Stimulated activated CD4-positive, alpha-beta T cell treated with anti-CD3 and anti-CD28 coated beads, TNF-alpha, amount 100 ng/mL, for 1 hour (primary cell): ENCODE measurements at places on chromosomes 1 and 21.

- no peak for DNase-seq
These were observed 6.5 kb downstream of the IRF2BP2 start for GRCh38 chr1:234603221-234604204.

- no peak for DNase-seq
These were observed 124.8 kb upstream of the GRIK3 start for GRCh38 chr1:37159102-37159501.

DNA sequence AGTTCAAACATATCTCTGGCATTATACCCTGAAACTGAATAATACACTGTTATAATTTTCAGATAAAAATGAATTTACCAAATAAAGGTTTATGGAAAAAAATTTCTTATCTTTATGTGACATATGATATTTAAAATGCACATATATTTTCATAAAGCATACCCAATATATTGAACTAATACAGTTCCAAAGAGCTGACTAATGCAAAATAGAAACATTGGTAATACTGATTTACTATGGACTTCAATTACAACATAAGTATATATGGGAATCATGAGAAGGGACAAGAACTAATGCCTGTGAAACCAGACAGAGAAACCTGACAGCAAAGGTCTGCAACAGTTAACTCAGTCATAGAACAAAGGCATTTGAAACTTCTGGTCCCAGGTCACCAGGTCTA is 153.5 kb downstream of the DENND1B start:
- DNase-seq: no peak

DNA sequence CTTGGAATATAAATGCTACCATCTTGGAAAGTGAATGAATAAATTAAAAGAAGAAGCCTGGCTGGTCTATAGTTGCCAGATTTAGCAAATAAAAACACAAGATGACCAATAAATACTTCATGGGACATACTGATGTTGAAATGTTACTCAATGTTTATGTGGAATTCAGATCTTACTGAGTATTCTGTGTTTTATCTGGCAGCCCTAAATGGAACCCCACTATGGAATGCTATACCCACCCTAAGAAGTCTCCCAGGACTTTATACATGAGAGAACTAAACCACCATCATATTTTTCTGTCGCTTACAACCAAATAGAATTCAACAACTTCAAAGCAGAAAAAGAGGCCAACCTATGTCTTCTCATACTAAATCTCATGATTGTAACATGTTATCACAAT is 177.6 kb upstream of the HMCN1 start:
- DNase-seq: no peak

DNA sequence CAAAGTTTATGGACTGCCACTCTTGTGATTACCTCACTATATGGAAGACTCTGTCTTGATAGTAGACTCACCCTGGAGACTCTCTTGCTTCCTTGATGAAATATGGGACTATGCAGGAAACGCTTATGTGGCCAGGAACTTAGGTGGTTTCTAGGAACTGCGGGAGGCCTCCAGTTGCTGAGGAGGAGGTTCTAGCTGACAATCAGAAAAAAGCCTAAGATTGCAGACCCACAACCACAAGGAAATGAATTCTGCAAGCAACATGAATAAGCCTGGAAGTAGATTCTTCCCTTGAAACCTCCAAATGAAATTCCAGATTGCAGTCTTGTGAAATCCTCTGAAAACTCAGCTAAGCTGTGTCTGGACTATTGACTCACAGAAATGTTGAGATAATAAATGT is 88.9 kb upstream of the COL11A1 start:
- no peak for DNase-seq

GRCh38 chr1:169236143-169236542 is 129.7 kb downstream of the ATP1B1 start:
- no peak for DNase-seq

GRCh38 chr1:101506541-101507164 is 269.8 kb downstream of the S1PR1 start:
- no peak for DNase-seq

- DNase-seq: no peak
These were observed 368.0 kb downstream of the SETD4 start for GRCh38 chr21:35692311-35692710.

DNA sequence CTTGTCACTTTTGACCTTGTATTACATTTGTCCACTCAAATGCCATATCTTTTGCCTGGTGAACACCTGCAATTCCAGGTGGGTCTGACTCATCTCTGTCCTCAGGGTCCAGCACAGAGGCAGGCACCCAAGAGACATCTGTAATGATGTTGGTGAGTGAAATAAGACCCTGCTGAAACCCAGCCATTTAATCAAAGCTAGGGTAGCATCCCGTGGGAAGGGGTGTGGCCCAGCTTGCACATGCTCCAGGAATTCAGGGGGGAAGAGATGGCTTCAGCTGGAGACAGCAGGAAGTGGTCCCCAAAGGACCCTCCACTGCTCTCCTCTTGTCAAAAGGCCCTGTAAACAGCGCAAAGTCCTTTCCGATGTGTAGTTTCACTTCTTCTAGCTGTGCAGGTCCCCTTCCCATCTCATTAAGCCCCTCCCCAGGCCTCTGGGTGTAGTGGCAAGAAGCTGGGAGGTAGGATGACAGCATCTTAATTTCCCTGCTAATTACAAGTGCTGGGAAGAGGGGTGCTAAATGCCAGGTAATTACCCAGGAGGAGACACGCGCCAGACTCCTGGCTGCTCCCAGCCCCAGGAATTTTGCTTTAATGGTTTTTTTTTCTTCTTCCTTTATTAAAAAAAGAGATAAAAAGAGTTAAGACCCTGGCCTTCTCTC is 54.4 kb upstream of the TRABD2B start:
- DNase-seq: no peak

DNA sequence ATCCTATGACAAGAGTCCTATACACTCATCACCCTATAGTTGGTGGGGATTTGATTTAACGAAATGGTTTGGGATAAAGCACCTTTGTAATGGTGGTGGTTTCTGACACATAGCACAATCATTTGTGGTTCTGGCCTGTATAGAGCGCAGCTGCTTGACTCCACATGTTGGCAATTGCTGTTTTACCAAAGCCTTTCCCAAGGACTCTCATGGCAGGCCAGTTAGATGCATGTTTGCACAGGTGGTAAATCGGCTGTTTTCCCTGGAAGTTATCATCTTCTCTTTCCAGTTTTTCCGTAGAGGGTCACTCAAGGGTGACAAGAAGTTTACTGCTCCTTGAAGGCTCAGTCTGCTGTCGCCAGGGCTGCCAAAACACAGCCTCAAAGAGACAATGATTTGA is 17.1 kb upstream of the XPR1 start:
- DNase-seq: no peak

DNA sequence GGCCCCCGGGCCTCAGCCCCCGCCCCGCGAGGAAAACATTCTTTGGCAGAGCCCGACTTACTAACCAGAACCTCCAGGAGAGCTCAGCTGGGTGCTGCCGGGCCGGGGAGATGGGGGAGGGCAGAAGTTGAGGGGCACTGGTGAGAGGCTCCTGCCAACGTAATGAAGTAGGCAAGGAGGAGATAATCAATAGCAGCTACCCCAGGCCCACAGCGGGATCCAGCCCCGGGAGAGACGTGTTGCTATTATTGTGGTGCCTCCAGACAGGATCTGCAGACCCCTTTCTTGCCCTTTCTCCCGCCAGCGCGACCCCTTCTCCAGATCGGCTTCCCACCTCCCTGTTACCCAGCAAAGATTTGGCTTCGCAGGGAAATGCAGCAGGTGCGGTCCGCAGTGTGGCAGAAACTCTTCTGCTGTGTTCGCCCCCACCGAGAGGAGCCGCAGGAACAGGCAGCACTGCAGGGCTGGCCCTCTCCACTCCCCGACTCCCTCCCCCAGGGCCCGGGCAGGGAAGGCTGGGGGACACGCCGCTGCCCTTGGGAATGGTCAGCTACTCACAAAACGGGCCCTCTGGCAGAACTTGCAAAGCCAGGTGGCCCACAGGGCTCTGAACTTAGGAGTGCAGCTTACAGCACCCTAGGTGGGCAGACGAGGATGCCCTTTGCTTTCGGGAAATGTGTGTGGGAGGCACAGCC is 1.5 kb upstream of the KCNA2 start:
- DNase-seq: no peak

DNA sequence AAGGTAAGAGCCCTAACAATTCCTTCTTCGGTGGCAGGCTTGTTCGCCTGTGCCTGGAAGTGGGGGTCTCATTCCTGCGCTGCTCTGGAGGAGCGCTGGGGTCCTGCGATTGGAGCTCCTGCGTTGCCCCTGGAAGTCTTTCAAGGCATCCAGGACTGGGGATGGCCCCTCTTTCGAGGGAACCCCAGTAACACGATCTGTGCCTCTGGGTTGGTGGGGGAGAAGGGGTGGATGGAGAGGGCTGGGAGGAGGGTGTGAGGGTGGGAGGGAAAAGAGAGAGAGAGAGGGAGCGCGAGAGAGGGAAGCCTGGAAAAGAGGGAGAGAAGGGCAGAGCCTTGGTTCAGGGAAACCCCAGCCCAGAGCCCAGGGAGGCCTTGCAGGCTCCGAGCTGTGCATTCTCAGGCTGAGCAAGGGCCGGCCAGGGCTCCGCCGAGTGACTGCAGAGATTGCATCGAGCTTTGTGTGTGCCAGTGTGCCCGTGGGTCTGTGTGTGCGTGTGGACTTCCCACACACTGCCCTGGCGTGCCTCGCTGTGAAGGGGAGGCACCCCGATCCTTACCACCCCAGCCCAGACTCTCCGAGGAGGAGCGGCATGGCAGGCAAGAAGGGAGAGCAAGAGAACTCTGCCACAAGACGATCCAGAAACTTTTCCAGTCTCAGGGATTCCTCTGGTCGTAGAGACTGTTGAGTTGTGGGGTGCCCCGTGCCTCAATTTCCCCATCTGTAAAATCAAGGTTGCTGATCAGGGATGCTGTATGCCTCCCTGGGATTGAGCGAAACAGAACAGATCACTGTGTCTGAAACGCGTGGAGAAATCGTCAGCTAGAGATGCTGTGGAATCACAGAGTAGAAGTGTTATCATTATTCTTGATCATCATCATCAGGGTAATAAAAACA is 619 bp downstream of the BCL9 start:
- DNase-seq: peak; percentile 14

DNA sequence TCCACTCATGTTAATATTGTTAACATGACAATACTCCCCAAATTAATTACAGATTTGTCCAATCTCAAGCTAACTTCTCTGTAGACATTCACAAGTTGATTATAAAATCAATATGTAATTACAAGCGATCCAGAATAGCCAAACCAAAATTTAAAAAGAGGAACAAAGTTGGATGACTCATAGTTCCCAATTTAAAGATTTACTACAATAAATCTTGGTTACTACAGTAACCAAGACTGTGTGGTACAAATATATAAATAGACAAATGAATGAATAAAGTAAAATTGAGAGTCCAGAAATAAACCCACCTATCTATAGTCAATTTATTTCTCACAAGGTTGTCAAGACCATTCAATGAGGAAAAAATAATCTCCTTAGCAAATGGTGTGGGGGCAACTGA is 7.1 kb upstream of the KRTAP10-4 start:
- no peak for DNase-seq

DNA sequence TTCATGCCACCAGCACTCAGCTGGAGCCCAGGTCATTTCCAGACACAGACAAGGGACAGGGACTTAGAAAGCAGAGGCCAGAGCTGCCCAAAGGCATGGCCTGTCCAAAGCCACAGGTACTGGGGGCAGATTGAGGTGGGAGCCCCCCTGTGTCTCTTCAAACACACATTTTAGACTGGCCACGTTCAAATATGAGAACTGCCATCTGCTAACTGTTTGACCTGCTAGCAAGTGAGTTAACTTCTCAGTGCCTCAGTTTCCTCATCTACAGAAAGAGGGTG is 862 bp upstream of the LEFTY2 start:
- no peak for DNase-seq

GRCh38 chr1:107952989-107953388 is 12.0 kb downstream of the VAV3 start:
- DNase-seq: no peak

DNA sequence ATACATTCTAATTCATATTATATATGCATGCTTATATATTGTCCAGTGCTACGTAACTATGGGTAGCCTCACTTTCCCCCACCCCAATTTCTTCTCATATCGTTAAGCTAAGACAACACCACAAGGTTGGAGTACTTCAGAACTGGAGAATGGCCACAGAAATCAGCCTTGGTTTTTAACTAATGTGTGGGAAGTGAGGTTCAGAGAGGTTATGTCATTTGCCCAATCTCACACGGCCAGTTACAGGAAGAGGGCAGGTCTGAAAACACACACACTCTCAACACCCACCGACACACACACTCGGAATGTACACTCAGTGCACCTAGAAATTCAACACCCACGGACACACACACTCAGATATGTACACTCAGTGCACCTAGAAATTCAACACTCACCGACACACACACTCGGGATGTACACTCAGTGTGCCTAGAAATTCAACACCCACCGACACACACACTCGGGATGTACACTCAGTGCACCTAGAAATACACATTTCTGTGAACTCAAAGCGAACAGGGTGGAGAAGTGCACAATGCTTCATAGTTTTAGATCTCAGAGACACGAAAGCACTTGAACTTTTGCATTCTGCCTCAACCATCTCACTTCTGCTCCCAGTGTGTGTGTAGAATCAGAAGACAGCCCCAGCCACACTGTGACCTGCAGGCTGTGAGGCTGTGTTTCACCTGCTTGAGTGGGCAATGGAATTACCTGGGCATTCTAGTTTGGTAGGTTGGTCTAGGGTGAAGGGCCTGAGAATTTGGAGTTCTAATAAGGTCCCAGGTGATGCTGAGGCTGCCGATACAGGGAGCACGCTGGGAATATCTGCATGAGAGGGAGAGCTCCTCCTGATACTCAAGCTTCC is 170.4 kb downstream of the CLIC6 start:
- no peak for DNase-seq

DNA sequence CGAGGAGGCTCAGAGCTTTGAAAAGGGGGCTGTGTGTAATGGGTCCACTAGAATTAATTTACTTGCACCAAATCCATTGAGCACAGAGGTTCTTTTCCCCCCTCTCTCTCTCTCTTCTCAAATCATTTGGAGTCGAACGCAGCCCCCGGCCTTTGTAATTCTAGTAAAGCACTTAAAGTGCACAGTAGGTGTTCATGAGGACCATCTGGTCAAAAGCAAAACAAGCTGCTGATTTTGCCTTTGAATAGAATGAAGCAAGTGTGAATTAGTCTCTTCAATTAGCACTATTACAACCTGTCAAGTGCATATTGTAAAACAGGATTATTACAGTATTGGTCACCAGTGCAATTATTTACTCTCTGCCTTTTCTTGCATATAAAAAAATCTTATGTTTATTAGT is 259.9 kb downstream of the FAF1 start:
- DNase-seq: no peak

DNA sequence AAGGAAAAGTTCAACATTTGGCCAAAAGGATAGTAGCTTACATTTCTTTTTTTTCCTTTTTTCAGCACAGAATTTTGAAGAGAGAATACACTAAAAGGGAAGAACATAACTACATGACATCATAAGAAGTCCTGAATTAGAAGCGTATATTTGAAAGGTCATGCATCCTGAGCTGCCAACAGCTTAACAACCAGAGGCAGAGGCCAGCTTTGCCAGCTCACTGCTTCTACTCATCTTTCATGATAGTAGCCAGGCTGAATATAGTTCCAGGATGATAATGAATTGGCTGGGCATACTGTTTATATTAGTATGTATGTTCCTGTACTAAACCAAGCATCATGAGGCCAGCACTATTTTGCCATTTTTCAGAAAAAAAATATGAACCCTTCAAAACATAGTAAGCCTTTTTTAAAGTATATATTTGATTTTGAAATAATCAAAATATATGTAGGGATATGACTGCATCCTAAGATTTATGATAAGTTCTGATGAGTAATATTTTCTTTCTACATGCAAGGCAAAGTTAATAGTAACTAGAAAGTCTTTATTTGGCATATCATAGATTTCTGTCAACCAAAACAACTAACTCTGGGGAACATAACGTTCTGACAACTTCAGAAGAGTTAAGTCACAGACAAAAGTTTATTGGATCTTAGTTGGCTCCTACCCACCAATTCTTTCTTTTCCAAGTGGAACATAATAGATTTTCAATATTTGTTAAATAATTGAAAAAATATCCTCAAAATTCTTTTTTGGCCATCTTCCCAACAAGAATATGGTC is 123.2 kb downstream of the DPYD start:
- DNase-seq: no peak
